ENCODE measurements at places on chromosomes 7 and 10.
A peak's percentile ranks its signal among the peaks of the same experiment; 100 is the strongest.

- DNase-seq: no peak
These were observed 376.5 kb upstream of the PRKCQ start for GRCh38 chr10:6956562-6956961.

DNA sequence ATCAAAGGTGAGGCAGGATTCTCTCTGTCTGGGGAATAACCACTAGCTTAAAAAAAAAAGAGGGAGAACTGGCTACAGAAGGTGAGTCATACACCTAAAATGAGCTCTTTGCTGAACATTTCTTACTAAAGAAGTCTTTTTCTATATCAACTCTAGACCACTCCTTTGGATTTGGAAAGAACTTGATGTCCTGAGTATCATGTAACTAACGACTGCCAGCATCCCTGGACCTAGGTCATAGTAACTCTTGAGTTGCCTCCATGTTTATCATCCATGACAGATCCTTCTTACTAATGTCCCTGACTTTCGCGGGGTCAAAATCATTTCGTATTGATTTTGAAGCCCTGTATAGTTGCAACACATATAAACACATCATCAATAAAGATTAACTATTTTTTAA lies 89.1 kb downstream of the CNOT4 start:
- peak; percentile 20 for DNase-seq

- no peak for DNase-seq
These were observed 1.7 kb downstream of the CDHR1 start for GRCh38 chr10:84196083-84196482.

DNA sequence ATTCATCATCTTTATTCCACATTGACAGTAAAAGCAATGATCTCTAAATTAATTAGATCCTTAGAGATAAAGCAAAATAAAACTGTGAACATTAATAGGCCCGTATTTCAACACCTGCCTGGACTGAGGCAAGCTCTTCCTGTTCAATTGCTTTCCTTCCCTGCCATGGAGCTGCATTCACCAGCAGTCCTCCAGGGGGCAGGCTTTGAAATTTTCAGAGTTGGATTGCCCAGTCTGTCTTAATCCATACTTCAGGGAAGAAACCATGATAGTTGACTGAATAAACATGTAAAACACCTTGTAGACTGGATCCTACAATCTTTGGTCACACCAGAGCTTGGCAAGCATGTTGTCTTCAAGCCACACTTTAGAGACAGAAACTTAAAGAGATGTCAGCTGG lies 936.6 kb downstream of the NRG3 start:
- peak; percentile 9 for DNase-seq

GRCh38 chr10:27745732-27746396 lies at the start of gene MKX:
Gene MKX, minus strand, starts transcription at chr10:27745819. Its CDS starts 2,404 bp downstream, at chr10:27743415.
- DNase-seq: peak; percentile 54

GRCh38 chr7:156639426-156640256 lies 933 bp upstream of the RNF32 start:
- no peak for DNase-seq

DNA sequence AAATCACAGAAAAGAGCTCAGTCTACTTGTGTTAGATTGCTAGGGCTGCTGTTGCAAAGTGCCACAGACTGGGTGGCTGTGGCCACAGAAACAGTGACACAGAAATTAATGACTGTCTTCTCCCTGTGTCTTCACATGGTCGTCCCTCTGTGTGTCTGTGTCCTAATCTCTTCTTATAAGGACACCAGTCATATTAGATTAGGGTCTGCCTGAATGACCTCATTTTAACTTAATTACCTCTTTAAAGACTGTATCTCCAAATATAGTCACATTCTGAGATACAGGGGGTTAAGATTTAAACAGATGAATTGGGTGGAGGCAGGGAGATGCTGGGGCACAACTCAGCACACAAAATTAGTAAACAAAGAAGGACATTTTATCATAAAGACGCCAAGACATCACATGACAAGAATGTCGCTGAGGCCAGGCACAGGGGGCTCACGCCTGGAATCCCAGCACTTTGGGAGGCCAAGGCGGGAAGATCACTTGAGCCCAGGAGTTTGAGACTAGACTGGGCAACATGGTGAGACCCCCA lies 23.3 kb upstream of the PARD3 start:
- DNase-seq: no peak

Measured in epithelial cell of esophagus (primary cell).